Activated CD4-positive, CD25-positive, alpha-beta regulatory T cell treated with anti-CD3 and anti-CD28 coated beads, Interleukin-2, amount 50 U/mL, for 16 hours (primary cell): ENCODE measurements at places on chromosomes 5 and 9.

DNA sequence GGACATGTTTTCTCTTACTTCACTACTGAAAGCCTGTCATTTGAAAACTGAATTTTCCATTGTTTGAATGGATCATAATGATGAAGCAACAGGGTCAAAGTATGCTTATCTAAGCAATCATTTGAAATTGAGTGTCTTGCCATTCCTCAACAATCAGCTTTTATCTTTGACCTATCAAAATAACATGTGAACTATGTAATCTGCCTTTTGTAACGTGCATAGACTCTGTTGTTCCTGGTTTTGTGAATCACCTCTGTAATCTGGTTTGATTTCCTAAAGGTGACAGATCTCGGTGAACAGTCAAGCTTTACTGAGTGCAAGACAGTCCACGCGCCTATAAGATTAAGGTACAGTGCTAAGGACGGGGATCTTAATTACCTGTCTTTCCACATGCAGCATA lies 3.3 kb downstream of the MEF2C start:
- DNase-seq, result no peak

DNA sequence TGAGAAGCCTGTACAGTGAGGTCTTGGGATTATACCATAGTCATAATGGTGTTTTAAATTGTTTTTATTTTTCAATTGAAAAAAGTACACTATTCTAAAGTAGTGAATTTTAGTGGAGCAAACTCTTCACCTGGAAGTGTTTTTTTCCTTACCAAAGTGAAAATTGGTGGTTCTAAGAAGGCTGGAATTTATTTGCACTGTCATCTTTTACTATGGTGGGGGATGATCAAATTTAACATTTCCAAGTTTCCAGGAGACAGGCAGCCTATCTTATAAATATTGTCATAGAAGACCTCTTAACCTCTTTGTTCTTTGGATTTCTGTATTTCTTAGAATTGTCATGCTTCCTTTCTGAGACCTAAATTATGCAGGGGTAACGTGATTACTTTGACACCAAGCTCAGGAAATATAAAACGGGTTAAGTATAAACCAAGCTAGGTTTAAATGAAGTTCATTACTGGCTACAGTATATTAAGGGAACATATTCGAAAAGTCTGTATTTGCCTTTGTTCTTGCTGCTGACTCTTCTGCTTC lies 20.2 kb downstream of the NDFIP1 start:
- DNase-seq, result no peak

DNA sequence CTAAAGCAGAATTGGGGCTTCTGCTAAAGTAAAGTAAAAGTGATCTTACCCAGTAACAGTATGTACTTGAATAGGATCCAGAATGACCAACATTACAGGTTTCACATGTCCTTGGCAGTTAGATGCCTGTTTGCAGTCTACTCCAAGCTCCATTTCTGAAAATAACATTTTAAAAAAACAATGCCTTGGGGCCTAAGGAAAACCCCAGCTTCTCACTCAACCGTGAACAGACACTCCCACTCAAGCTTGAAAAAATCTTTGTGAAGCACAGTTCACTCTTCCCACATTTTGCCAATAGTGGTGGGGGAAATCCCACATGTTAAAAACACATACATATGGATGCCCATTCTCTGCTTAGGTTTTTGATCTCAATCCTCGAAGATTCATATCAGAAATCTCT lies 304.1 kb downstream of the ARRDC3 start:
- no peak for DNase-seq

DNA sequence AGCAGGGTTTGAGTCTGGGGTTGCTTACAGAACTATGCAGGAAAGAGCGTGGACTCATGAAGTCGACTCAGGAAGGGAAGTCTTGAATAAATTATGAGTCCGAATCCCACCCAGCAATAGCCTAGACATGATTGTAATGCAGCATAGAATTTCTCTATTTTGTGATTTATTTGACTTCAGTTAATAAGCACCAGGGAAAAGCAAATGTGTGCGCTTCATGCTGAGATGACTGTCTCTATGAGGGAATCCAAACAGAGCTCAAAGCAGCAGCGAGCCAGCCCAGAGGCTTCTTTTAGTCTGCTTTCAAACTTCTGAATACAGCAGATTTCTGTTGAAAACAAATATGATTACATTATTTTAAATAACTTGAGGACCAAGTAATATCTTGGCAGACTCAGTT lies 188.0 kb downstream of the SEMA6A start:
- no peak for DNase-seq

DNA sequence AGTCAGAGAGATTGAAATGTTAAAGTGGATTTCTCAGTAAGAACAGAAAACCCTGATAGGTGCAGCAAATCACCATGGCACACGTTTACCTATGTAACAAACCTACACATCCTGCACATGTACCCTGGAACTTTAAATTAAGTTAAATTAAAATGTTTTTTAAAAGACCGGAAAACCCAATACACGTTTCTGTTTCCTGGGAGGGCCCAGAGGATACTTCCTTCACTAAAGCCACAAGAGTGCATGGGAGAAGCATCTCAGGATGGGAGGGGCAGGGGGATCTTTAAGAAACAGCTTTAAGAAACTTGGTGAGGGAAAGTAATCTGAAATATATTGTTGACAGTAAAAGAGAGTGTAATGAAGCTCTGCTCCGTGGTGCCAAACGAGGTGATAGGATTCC lies 164.7 kb upstream of the PTGER4 start:
- no peak for DNase-seq

- DNase-seq, result no peak
Measured at GRCh38 chr5:15334551-15335266, 165.3 kb upstream of the FBXL7 start.

DNA sequence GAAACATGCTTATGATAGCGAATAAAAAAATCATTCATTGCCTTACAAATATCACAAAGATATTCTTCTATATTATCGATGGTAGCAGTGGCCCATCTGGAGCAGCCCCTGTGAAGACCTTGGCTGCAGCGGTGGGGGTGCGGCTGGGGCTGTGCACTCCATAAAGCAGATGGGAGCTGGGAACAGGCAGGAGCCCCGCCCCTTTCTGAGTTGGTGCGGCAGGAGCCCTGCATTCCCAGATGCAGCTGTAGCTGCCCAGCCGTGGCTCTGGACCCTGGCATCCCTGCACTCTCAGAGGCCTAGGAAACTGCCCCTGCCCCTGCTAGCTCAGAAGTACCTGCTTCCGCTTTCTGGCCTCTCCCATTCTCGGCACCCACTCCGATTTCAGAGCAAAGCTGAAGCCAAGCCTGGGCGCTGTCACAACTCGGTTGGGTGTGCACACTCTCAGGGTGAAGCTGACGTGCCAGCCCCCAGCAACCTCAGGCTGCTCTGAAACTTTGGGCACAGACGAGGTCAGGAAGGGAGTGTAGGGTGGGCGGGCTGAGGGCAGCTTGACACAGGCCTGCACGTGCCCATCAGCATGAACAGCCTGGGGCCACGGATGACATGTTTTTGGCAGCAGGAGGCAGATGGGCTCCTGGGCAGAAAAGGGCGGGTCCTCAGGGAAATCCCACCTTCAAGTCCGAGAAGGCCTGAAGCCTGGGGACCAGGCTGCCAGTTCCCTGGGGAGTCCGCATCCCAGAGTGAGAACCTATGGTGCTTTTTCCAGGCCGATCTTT lies 1440.8 kb upstream of the ACO1 start:
- no peak for DNase-seq

- DNase-seq, result no peak
Measured at GRCh38 chr9:135865531-135865930, 41.8 kb downstream of the CAMSAP1 start.

DNA sequence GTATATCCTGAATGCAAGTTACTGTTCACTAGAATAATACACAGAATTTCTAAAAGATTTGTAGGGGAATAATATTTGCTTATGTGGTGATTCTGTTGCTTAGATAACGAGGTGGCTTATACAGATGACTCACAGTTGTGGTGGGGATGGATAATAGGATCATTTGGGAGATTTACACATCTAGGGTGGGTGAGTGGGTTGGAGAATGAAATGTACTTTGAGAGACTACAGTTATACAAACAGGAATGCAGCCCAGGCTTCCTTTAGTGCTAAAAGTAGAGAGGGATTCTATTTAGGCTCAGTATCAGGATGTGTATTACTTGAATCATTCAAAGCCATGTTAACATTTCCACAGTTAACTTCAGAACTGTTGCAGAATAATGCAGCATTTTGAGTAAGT lies 1.8 kb downstream of the CTXN3 start:
- no peak for DNase-seq
